IMR-90 (cell line): ENCODE measurements at places on chromosomes 6 and 20. TPM values are rescaled to one million over a fixed set of nuclear protein-coding genes. Genes with fewer than 3 reads are reported as not detected.

The SSR1 gene
- total RNA-seq = 120 and 213 TPM in 2 replicates

The IL20RA gene
- under 0.01 TPM in 1 of 2 replicates, not detected in the other for total RNA-seq

The TSPYL1 gene
- total RNA-seq = 111 and 121 TPM in 2 replicates

The BPIFA1 gene
- total RNA-seq = not detected in 2 replicates

The IP6K3 gene
- total RNA-seq = 0.18 and 0.28 TPM in 2 replicates
